ENCODE measurements at places on chromosomes 3 and 15.
A peak's percentile ranks its signal among the peaks of the same experiment; 100 is the strongest.

- DNase-seq: no peak
These were observed 31.1 kb upstream of the SV2B start for GRCh38 chr15:91068966-91069365.

DNA sequence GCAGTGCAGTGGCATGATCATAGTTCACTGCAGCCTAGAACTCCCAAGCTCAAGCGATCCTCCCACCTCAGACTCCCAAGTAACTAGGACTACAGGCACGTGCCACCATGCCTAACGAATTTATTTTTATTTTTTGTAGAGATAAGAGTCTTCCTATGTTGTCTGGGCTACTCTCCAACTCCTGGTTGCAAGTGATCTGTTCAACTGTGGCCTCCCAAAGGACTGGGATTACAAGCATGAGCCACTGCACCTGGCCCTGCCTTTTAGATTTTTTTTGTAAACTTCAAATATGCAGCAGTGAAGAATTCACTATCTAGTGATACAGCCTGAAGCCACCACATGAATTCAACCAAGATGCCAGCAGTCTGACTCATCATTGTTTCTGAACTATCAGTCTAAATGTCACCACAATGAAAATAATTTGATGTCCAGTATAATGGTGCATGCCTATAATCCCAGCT is 32.7 kb downstream of the UBXN7 start:
- no peak for DNase-seq

- DNase-seq: no peak
These were observed 50.3 kb downstream of the CHSY1 start for GRCh38 chr15:101201411-101202174.

GRCh38 chr3:169509359-169509758 is 154.2 kb downstream of the MECOM start:
- no peak for DNase-seq

DNA sequence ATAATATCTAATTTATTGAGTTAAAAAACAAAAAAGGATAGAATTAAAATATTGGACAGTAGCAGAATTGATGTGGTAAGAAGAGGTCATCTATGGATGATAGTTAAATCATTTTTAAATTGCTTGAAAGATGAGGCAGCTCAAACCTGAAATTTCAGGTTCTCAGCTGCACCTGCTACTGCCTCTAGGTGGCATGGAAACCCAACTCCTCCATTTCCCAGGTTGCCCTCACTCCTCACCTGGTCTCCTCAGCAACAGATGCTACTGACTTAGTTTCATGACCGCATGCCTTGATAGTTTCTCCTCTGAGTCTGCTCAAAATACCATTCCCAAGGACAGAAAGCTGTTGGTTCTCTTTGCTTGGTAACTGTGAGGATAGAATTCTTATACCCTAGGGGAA is 148.1 kb downstream of the ABHD5 start:
- DNase-seq: no peak

- no peak for DNase-seq
These were observed 66.2 kb downstream of the LRRK1 start for GRCh38 chr15:100985401-100985800.

- DNase-seq: no peak
These were observed 3.3 kb upstream of the WNT5A start for GRCh38 chr3:55490276-55490913.

- DNase-seq: no peak
These were observed 24.5 kb upstream of the MYRIP start for GRCh38 chr3:39784922-39785321.

GRCh38 chr3:149131589-149131988 is 2.2 kb downstream of the HPS3 start:
- no peak for DNase-seq

GRCh38 chr3:50194128-50194902 is 2.9 kb downstream of the GNAT1 start:
- peak; percentile 53 for DNase-seq

All from stimulated activated CD8-positive, alpha-beta memory T cell treated with anti-CD3 and anti-CD28 coated beads, Interleukin-4, amount 100 ng/mL, for 1 hour (primary cell).